ENCODE measurements at places on chromosomes 5 and 9.

DNA sequence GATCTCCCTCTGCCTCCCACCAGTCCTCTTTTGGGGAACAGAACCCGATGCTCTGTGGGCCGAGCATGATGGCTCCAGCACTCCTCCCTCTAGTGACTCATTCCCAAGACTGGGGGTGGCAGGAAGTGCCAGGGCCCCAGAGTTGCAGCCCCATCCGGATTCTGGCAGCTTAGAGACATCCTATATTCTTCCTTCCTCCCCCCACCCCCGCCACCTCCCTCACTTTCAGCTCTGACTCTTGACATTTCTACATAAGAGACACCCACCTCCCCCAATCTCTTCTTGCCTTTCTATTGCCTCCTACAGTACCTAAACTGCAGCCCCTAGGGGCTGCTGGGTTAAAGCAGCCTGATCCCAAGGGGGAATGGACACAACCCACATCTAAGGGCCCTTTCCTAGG is 47.1 kb upstream of the MATR3 start:
- DNase-seq: peak; percentile 11

DNA sequence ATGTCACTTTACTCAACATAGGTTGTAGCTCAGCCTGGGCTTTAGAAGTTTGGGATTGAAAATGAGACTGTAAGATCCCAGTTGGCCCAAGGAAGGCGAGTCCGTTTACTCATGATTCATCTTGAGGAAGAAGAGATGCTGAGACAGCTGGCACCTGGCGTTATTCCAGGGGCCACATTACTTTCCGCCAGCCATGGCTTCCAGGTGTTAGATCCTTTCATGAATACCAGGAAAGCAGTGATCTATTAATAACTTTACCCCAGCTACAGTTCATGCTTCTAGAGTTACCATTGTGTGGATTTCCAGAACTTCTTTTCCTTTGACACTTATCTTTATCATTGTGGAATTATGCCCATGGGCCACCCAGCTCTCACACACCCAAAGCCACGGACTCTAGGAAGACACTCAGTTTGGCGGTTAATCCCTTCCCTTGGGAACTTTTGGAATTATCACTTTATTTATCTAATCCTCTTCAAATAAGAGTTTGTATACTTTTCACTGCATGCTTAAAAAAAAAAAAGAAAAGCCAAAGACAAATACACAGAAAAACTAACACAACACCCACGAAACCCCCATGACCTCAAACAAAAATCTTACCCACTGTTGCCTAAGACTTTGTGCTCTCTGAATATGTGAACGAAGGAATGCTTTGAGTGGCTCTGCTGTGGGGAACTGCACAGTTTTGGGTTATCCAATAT is 26.9 kb downstream of the RAI14 start:
- no peak for DNase-seq

GRCh38 chr9:37425298-37425752 is 2.8 kb downstream of the GRHPR start:
- DNase-seq: no peak

DNA sequence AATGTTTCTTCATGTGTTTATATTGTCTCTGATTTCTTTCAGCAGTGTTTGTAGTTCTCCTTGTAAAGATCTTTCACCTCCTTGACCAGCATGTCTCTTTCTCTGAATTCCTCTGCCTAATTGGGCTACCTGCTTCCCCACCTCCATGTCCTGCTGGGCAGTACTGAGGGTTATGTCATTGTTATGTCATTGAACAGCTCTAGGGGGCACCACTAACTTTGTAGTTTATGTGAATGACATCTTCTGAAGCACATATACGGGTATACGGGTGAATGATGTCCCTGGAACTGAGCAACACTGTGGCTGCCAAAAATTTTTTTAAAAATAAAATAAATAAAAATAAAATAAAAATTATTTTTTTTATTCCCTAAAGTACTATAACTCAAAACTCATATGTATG is 16.9 kb upstream of the SNCAIP start:
- no peak for DNase-seq

- DNase-seq: no peak
These were observed 112.7 kb downstream of the OSTF1 start for GRCh38 chr9:75200892-75201470.

GRCh38 chr5:35963381-35963843 is 25.0 kb upstream of the CAPSL start:
- no peak for DNase-seq

GRCh38 chr5:172319708-172320441 is 36.3 kb upstream of the UBTD2 start:
- DNase-seq: no peak

DNA sequence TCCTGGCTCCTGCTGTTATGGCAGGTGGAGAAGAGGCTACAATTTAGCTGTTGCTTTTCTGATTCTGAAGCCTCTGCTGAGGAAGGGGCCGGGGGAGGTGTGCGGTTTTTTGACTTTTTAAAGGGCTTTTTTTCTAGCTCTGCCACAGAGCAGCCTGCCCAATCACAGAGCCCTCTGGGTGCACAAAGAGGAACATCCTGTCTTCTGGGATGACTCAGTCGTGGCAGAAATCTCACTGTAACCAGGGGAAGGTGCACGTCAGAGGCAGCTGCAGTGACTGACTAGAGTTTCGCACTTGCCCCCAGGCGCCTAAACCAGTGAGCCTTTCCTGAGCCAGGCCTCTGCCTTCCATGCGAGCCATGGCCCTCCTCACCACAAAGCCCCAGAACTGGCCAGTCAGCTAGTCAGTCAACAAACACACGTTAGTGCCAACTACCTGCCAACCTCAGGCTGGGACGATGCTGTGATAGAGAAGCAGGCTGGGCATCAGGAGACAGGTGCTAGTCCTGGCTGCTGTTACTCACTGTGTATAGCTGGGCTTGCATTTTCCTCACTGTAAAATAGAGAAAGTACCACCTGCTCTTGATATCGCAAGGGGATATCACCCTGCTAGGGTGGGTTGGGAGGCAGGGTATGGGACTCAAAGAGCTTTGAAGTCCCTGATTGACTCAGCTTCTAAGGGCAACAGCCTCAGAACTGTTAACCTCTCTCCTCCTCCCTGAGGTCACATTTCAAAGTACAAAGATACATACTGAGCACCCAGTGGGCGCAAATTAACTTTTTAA is 2.2 kb downstream of the AKNA start:
- DNase-seq: peak; percentile 81

DNA sequence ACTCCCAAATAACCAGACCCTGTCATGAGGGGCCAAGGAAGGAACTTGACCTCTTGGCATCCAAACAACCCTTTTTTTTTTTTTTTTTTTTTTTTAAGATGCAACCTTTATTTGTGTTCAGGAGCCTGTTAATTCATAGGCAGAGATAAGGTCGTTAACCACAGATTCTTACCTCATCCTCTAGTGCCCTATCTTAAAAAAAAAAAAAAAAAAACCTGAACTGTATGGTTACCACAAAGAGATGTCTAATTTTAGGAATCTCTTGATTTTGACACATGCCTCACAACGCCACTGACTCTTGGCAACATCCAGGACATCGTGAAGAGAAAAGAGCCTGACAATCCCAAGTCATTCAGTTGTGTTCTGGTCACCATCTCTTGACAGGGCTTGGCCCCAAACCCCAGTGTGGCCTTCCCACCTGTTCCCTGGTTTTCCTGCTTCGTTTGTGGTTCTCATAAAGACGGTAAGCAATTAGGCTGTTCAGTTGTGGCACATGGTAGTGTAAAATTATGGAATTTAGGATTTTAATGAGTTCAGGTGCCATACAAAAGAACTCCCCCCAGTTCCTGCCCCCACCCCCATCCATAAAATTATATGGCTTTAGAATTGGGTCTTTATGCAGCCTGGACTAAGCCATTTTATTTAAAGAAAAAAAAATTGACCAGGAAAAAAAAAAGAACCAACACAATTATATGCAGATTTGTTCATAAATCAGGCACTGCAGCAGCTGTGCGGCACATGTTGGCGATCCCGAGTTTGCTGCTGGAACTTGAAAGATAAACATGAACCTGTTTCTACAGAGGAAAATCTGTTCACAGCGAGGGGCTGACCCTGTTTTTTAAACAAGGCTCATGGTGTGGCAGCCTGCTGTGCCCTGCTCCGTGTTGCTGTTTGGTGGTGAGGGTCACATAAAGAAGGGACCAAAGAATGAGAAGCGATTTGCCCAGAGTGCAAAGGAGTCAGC is 267.8 kb upstream of the CLINT1 start:
- no peak for DNase-seq

DNA sequence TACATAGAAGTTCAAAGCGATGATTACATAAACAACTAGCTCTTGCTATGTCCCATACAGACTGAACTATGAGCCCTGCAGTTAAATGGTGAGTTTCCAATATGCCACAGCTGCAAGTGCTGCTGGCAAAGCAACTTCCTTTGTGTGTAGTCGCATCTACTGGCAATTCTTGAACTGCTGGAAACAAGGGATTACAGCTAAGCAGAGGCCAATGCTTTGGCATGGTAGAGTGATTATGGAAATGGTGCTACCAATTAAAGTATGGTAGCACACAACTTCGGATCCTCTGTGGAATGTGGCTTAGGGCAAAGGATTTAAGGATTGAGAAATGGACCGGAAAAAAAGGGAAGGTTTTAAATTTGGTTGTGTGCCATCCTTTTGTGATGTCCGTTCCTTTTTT is 856.6 kb downstream of the MAT2B start:
- no peak for DNase-seq

DNA sequence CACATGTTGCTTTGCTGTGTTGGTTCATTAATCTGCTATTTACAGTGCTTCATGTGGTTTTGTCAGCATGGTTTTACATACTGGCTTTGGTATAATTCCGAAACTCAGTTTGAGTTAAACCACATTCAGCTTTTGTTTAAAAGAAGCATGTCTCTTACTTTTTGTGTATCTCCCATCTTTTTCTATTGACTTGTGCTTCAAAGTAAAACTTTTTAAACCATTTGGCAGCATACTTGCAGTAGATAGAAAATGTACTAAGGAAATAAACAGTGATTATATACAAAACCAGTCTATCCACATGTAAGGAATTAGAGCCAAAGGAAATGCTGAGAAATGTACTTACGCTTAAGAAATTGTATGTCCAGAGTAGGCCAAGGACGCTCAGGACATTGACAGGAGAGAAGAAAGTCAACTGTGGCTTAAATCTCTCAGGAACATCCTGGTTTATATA is 286.9 kb downstream of the ARHGEF28 start:
- no peak for DNase-seq

GRCh38 chr9:101114317-101114716 is 85.8 kb downstream of the PLPPR1 start:
- no peak for DNase-seq

GRCh38 chr5:80230269-80230992 is 25.4 kb downstream of the SERINC5 start:
- DNase-seq: no peak

- DNase-seq: no peak
These were observed 22.9 kb downstream of the TGFBI start for GRCh38 chr5:136051486-136052220.

GRCh38 chr9:108086624-108087023 is 597.1 kb upstream of the KLF4 start:
- no peak for DNase-seq

DNA sequence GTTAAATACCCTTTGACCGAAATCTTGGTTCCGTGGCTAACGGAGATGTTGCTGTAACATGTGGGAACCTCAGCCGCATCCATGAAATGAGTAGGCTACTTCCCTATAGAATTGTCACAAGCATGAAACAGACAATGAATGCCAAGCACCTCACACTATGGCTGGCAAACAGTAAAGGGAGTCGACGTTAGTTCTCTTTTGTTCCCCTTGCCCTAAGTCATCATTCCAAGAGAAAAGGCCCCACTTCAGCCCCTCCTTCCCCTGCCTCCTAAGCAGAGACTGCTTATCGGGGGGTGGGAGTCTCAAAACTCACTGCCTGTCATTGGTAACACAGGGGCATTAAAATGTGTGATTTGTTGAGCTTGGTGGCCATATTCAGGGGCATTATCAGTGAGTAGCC is 159.6 kb downstream of the MAPKAP1 start:
- no peak for DNase-seq

DNA sequence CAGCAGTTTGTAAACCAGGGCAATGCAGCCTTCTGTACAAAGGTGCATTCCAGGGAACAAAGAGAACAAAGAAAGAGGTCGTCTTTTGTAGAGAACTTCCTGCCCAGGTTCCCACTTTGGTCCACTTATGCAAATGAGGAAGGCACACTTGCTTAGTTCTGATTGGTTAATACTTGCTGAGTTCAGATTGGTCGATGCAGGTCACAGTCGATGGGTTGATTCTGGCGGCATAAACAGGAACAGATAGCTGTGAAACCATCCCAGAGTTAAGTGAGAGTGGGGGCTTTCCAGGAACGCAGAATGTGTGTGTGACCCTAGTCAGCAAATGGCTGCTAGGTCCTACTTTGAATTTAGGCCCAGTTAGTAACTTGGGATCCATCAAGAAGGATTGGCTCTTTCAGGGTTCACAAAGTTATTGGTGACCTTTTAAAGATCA is 1.8 kb upstream of the ADAMTS13 start:
- no peak for DNase-seq

- DNase-seq: no peak
These were observed 1.4 kb upstream of the KDM3B start for GRCh38 chr5:138351056-138351455.

DNA sequence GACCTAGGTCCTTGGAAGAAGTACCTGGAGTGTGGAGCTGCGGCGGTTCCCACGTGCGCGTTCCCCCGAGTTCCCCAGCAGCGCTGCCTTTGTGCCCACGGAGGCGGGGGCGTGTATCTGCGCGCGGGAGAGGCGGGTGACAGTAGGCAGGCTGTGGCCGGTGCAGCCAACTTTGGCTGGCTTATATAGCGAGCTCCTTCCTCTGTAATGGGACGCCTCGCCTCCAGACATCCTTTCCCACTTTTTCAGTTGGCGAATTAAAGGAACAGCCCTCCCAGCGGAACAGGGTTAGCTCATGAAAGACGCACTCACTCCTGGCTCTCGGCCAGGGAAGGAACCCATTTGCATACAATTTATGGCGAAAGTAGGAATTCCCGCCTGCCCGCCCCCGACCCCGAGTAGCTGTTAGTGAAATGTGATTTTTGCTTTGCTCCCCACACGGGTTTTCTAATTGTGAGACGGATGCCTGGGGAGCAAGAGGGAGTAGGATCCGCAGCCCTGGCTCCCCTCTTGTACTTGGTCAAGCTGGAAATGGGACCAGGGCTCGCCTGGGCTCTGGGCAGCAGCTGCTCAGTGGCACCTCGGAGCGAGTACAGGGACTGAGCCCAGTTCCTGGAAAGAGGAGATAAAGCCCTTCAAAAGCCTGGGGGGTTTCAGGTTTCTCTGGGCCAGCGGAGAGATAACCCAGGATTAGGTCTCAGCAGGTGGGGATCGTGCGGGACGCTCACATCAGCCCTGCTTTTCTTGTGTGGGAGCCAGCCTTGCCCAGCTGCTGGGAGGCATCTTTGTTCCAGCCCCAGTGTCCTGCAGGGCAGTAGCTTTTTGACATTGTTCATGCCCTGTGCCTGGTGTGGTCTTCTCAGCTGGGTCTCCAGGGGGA is at the start of gene TNC:
Gene TNC, minus strand, starts transcription at position 159 of the 880 bp plus-strand sequence. CDS start 27,139 bp downstream, outside the sequence.
- no peak for DNase-seq

- no peak for DNase-seq
These were observed 154.1 kb upstream of the PAPPA start for GRCh38 chr9:115999498-115999897.

All from activated T-helper 1 cell treated with anti-CD3 and anti-CD28 coated beads, Interleukin-2, amount 50 U/mL, for 16 hours (primary cell).